ENCODE measurements at places on chromosomes 1 and 21. TPM values are rescaled to one million over a fixed set of nuclear protein-coding genes. Genes with fewer than 3 reads are reported as not detected.

ZNF593OS gene
- not detected for total RNA-seq

DENND2D gene
- 1.4 TPM for total RNA-seq

HCRTR1 gene
- 5.4 TPM for total RNA-seq

AMY1B gene
- not detected for total RNA-seq

CAPN2 gene
- total RNA-seq = 138 TPM

CA6 gene
- total RNA-seq = not detected

NBPF4 gene
- not detected for total RNA-seq
